ENCODE measurements at places on chromosomes 5 and 9. TPM values are rescaled to one million over a fixed set of nuclear protein-coding genes. Genes with fewer than 3 reads are reported as not detected.

DNA sequence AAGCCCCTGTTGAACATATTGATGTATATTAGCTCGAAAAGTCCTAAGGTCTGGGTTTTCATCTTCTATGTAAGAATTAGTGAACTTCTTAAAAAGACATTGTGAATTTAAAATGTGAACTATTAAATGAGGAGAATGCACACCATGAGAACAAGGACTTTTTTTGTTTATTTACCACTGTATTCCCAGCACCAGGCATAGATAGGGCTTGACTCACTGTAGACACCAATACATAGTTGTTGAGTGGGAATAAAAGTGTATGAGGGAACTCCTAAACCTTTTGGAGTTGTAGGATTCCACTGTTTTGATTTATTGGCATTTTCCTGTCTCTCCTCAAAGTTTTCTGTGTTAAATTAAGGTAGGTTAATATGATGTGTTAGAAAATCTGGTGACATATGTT is 40.3 kb downstream of the NNT start:
- DNase-seq, result peak; percentile 18

- DNase-seq, result no peak
Measured at GRCh38 chr5:95352691-95353090, 38.5 kb upstream of the FAM81B start.

DNA sequence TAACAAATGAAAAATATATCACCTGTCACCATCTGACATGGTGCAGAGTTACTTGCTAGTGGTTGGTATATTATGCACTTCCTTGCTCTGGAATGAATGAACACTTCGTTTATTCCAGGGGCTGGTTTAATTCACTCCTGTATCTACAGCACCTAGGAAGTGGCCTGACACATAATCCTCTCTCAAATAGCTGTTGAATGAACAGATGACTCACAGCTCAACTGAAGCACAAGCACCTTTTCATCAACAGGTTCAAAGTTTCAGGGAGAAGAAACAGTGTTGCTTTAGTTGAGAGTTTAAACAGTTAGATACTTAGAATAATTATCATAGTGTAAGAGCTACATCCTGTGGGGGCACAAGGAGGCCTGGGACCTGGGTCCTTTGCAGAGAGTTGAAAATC is 135.0 kb upstream of the DAP start:
- DNase-seq, result peak; percentile 58

DNA sequence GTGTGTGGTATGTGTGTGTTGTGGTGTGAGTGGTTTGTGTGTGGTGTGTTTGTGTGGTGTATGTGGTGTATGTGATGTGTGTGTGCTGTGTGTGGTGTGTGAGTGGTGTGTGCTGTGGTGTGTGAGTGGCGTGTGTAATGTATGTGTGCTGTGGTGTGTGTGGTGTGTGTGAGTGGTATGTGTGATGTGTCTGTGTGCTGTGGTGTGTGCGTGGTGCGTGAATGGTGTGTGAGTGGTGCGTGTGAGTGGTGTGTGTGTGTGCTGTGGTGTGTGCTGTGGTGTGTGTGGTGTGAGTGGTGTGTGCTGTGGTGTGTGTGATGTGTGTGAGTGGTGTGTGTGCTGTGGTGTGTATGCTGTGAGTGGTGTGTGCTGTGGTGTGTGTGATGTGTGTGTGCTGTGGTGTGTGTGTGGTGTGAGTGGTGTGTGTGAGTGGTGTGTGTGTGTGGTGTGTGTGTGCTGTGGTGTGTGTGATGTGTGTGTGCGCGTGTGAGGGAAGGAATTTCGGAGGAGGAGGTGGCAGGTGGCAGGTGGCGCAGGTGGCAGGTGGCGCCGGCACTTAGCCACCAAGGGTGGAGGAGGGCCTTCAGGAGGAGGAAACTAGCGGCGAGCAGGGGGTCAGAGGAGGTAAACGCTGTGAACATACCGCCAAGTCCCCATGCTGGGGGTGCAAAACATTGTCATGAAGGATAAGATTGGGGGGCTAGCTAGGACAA is 191.8 kb downstream of the MELK start:
- no peak for DNase-seq

DNA sequence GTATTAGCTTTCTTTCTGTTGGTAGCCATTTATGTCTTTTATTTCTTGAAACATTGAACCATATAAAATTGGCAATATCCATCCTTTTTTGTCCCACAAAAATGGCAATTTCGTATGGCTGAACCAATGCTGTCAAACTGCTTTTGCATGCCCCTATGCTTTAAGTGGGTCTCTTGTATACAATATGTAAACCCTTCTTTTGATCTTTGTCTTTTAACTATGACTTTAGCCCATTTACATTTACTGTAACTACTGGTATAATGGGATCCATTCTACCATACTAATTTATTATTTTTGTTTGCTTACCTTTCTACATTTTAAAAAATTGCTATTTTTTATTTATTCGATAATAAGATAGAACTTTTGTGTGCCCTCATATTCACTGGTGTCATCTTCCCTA is 93.4 kb downstream of the TENT4A start:
- no peak for DNase-seq

- peak; percentile 2 for DNase-seq
Measured at GRCh38 chr5:82748688-82749460, 328.3 kb downstream of the TMEM167A start.

DNA sequence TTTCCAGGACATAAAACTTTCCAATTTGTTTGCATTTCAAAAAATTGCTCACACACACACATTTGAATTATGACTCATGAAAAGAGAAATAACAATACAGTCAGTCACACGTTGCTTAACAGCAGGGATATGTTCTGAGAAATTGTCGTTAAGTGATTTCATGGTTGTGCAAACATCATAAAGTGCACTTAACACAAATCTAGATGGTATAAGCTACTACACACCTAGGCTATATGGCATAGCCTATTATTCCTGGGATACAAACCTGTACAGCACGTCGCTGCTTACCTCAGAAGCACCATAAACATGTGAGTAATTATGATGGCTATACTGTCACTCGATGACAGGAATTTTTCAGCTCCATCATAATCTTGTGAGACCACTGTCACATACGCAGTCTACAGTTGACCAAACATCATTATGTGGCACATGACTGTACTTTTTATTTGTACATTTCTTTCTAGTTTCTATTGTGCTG is 378.2 kb downstream of the ACTL7B start:
- DNase-seq, result peak; percentile 69

GRCh38 chr5:58491216-58491892 is at the start of gene GAPT:
Gene GAPT (plus strand): TSS chr5:58491435. CDS start chr5:58494537, 3,102 bp downstream.
- no peak for DNase-seq

DNA sequence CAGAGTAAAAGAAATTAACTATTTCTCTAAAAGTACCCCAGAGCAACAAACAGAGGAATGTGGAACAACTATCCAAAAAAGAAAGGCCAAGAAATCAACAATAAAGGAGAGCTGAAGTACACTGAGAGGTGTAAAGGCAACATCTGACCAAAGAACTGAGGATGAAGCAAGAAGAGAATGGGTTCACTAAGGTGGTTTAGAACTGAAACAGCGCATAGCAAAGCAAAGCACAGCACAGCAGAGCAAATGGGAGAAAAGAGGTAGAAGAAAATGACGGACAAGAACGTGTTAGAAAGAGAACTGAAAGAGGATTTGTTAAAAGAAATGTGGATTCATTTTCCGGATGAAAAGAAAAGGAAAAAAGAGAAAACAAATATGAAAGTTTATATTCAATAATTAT is 25.8 kb downstream of the RFX3 start:
- DNase-seq, result no peak

- peak; percentile 5 for DNase-seq
Measured at GRCh38 chr9:85137696-85138095, 468.2 kb downstream of the NTRK2 start.

DNA sequence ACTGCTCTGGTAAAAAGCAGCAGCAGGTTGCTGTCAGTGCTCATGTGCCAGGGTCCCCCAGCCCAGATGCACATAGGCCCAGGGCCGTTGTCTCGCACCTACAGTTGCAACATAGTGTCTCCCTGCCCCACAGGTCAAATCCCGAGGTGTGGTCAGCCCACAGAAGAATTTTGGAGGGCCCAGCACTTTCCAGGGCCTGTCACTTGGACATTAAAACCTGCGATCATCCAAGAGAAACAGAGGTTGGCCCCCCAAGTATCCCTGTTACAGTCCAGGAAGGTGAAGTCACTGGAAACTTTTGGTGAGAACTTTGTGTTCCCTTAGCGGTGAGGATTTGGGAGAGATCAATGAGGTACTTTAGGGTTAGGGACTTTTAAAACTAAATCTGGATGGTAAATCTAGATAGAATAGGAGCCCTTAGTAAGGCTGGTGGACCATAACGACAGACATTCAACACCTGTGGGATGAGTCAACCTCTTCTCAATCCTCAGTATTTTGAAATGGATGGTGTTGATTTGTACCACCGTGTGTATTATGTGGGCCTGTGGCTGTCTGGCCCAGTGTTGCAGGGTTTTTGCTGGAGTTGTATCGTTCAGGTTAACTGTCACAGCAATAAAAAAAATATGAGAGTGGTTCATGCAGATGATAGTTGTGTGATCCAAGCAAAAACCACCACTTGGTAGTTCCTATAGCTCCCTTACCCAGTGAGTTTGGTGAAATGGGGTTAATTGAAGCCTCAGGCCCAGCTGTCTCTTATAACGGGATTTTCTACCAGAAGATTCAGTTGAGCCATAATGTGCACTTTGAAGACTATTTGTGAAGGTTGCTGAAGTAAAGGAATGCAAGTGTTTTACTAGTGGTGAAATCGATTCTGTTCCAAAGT is 19.2 kb downstream of the OR2S2 start:
- DNase-seq, result no peak

GRCh38 chr9:129762985-129763926 is 10.4 kb upstream of the PTGES start:
- DNase-seq, result peak; percentile 50

DNA sequence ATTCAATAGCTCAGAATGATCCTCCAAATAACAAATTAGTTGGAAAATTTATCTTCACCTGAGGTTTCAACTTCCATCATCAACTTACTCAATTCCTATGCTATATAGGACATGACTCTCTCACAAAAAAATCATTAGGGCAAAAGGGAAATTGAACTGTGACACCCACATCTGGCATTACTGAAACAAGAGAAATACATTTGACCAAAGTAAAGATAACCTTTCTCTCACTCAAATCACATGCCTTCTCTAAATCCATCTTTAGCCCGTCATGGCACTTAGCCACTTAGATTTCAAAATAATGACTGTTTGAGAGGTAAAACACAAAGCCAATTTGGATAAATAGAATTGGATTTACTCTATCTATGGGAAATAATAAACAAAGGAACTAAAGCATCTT is 126.4 kb downstream of the ADAMTS6 start:
- no peak for DNase-seq

- DNase-seq, result no peak
Measured at GRCh38 chr9:96203867-96204501, 98.0 kb downstream of the HSD17B3 start.

GRCh38 chr9:80305136-80305535 is 733.4 kb downstream of the TLE4 start:
- peak; percentile 3 for DNase-seq

- peak; percentile 62 for DNase-seq
Measured at GRCh38 chr5:140114341-140115185, 654 bp downstream of the PURA start.

DNA sequence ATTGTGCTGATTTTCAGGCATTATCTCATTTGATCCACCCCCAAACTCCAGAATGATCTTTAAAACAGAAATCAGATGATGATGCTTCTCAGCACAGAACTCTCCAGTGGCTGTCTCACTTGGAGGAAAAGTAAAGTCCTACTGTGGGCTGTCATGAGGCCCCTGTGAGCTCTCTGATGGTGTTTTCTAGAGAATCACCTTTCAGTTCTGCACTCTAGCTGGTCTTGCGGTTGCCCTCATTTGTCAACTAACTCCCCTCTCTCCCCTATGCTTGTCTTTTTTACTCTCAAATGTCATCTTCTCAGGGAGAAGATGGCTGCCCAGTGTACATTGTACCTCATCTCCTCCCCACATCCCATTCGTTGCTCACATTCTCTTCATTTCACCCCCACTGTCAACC is 295.8 kb downstream of the MLLT3 start:
- DNase-seq, result no peak

SLC36A3 gene
- not detected for total RNA-seq

OBP2B gene
- not detected for total RNA-seq

TTC23L gene
- total RNA-seq, result not detected

PCDHGA9 gene
- 0.17 TPM for total RNA-seq

RXRA gene
- total RNA-seq, result 22.6 TPM

SOHLH1 gene
- total RNA-seq, result not detected

All from M059J (cell line).